ENCODE measurements at places on chromosomes 1 and 21.

DNA sequence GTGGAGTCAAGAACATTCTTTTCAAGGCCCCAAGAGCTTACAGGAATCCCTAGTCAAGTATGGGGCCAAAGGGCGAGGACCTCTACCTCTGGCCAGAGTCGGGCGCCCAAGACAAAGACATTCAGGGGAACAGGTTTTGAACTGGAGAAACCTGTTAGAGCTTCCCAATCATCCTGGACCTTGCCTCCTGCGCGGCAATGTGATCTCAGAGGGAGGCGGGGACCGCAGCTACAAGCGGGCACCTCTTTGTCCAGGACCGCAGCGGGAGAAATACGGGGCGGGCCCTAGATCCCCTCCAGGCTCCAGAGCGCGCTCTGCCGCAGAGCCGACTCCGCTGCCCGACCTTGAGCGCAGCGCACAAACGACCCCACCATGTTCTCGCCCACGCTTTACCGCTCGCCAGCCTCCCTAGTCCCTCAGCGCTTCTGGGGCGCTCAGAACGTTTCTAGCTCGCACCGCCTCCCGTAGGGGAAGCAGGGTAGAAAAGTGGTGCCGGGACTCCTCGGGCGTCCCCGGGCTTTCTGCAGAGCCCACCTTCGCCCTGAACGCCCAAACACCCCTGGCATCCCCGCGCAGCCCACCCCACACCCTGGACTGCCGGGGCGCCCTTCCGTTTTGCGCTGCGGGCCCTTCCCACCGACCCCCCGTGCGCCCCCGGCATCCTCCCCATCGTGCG lies 28.1 kb downstream of the RABIF start:
- DNase-seq, result peak; percentile 29

- no peak for DNase-seq
Observed at GRCh38 chr1:183604038-183604808, 14.0 kb upstream of the NCF2 start.

GRCh38 chr1:172719694-172720138 lies 60.8 kb downstream of the FASLG start:
- no peak for DNase-seq

- DNase-seq, result no peak
Observed at GRCh38 chr1:109876617-109877316, 33.9 kb upstream of the CSF1 start.

DNA sequence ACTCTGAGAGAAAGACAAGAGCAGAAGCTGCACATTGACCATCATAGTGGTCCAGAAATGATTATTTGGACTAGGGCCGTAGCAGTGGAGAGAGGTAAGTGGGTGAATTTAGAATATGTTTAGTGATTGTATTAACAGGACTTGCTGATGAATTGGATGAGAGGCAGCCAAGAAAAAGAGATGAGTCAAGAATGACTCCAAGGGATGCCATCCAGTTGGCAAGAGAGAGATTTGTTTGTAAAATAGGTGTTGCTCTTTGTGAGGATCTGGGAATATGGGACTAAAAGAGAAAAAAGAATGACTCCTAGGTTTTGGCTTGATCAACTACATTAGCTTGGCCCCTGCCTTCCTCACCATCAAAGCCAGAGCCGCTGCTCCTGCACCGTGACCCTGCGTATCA lies 54.2 kb upstream of the ARTN start:
- DNase-seq, result no peak

DNA sequence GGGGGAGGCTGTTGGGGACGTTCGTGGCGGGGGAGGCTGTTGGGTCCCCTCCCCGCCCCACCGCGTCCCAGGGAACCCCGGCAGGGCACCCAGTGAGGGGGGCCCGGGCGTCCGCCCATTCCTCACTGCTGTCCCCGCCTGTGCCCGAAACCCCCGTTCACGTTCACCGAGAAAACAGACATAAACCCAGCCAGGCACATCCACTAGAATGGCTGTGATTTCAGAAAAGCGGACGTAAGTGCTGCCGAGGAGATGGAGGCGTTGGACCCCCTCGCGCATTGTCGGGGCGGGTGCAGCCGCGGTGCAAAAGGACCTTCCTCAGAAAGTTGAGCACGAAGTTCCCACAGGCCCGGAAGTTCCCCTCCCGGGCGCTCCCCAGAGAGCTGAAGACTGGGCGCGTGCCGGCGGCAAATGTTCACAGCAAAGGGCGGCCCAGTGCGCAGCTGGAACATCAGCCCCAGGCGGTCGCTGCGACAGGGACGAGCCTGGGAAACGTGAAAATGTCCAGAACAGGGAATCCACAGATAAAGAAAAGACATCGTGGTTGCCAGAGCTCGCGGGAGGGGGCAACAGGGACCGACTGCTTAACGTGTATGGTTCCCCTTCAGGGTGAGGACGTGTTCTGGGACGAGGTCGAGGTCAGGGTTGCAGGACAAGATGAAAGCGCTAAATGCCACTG lies 18.5 kb upstream of the SAMD11 start:
- DNase-seq, result no peak

GRCh38 chr1:201888282-201889089 lies at the start of gene SHISA4:
TSS of gene SHISA4 (plus strand) at chr1:201888898. CDS start at chr1:201888995, 97 bp downstream.
- DNase-seq, result peak; percentile 16

DNA sequence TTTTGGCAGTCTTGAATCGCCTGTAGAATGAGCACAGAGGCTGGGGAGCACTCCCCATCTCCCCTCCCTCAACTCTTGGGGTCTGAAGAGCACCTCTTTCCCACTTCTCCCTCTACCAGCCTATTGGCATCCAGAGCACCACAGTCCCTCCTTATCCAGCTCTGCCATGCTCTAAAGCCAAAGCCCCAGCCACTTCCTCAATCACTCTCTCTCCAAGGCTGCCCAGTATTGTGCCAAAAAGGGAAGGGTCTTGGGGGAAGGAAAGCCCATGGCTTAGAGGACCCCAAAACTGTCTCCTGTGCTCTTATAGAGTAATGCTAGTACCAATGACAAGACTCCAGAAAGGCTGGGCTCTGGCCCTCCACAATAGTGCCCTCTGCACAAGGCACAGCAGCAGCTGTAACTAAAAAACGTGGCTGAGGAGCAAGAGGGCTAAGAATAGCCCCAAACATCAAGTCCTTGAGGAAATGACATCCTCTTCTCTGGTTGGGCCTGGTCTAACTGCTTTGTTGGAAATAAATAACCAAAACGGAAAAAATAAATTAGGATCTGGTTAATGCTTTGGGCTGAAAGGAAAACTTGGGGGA lies 28.4 kb downstream of the SLC27A3 start:
- DNase-seq, result no peak

- DNase-seq, result no peak
Observed at GRCh38 chr1:35857830-35858229, 25.2 kb upstream of the AGO1 start.

DNA sequence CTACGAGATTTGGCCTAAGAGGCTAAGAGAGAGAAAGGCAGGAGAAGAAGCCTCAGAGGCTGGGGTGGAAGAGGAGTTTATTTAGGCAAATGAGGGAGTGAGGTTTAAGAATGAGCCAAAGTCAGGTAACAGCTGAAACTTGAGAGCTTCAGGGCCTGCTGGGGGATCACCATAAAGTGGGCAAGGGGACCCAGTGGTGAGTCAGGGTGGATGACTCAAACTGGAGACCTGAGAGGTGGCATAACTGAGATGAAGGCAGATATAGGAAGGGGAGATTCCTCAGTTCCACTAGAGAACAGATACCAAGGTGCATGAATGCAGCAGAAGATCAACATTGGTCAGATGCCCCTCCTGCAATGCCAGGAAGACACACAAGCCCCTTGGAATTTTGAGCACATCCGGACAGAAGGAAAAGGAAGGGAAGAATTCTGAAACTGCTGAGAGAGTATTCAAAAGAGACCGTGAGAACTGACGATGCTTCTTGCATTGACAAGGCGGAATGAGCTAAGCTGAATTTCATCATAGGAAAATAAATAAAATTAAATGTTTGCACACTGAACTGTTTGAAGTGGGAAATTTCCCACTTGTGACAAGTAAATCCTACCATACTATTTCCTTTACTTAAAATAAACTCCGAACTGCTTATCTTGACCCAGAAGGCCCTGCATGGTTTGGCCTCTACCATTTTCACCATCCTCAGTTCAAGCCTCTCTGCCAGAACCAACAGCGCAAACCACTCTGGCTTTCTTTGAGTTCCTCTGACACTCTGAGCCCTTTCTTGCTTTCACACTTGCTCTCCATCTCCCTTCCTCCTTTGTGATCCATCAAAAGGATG lies 94.1 kb downstream of the NMNAT2 start:
- DNase-seq, result no peak

- no peak for DNase-seq
Observed at GRCh38 chr1:233719655-233720341, 105.9 kb downstream of the KCNK1 start.

- no peak for DNase-seq
Observed at GRCh38 chr1:215845234-215845891, 278.3 kb downstream of the KCTD3 start.

DNA sequence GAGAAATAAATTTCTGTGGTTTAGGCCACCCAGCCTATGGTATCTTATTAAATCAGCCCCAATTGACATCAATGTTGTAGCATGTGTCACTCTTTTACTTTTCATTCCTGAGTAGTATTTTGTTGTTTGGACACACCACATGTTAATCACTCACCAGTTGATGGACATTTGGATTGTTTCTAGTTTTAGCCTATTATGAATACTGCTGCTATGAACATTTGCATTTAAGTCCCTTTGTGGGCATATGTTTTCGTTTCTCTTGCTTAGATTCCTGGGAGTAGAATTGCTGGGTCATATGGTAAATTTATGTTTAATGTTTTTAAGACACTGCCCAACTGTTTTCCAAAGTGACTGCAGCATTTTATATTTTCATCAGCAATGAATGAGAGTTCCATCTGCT lies 50.2 kb upstream of the NUF2 start:
- DNase-seq, result no peak

GRCh38 chr1:118093017-118093416 lies 92.0 kb downstream of the SPAG17 start:
- no peak for DNase-seq

DNA sequence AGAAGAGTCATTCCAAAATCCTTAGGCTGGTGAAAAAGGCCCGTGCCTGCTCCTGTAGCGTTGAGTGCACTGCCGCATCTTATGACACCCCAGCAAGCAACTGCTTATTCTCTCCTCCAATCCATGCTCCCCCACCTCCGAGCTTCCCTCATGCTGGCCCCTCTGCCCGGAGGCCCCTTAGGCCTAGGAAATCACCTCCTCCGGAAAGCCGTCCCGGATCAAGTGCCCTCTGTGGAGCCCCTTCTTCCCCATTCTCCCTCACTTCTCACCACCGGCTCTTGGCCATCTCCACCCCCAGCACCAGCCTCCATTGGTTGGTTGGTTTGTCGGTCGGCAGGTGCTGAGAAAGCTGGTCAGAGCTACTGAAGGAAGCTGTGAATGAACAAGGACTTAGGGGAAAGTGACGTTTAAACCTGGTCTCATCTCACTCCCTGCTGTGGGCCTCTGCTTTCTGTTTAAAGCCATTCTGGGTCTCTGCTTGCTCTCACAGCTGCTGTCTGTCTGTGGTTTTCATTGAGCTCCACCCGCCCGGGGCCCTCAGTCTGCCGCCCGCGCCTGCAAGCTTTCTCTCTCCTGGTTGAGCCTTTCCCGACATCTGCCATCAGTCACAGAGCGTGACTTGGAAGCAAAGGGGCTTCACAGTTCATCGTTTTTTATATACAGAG lies 122.2 kb downstream of the KCNN3 start:
- peak; percentile 45 for DNase-seq

DNA sequence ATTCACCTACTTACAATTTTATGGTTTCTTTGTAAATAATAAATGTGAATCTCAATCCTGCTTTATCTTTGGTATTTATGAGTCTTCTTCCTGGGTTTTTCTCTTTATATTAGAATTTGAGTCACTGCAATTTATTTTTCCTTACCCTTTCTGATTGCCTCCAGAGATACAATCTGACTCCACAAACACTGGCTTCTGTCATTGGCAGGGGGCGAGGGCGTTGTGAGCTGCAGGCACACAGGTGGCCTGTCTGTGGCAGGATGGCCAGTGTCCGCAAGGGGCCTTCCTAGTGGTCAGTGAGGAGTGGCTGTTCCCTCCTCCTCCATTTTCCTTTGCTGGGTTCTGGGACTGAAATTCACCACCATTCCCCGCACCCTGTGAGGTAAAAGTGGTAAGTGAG lies 2.0 kb upstream of the MTARC1 start:
- DNase-seq, result no peak

DNA sequence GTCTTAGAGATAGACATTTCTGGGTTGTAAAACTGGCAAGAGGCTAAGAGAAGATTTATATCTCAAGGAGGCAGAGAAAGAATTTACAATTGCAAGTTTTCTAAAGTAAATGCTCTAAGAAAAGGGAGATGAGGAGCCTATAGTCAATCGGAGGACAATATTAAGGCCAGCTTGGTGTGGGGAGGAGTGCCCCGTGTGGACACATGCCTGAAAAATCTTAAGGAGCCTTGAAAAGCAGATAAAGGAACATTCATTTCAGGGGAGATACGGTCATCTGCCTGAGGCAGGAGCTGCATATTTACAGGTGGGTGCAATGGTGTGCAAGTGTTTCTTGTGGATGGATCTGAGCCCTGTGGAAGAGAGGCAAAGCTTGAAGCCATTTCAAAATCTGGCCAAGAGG lies 25.6 kb downstream of the FCRL2 start:
- DNase-seq, result no peak

- peak; percentile 86 for DNase-seq
Observed at GRCh38 chr1:235093696-235094592, 34.7 kb downstream of the TOMM20 start.

GRCh38 chr21:37087188-37087587 lies 14.1 kb downstream of the TTC3 start:
- no peak for DNase-seq

- DNase-seq, result no peak
Observed at GRCh38 chr1:183702087-183702812, 49.1 kb upstream of the APOBEC4 start.

GRCh38 chr1:99645699-99646531 lies at the start of gene PALMD:
TSS of gene PALMD (plus strand) at chr1:99646113. CDS start at chr1:99646318, 205 bp downstream.
- no peak for DNase-seq

GRCh38 chr21:15446223-15446622 lies 283.6 kb upstream of the USP25 start:
- no peak for DNase-seq

GRCh38 chr1:196464480-196464941 lies 143.7 kb downstream of the KCNT2 start:
- DNase-seq, result no peak

GRCh38 chr21:41147979-41148355 lies 20.0 kb upstream of the BACE2 start:
- no peak for DNase-seq

All from activated naive CD4-positive, alpha-beta T cell treated with Interleukin-2 at 50 U/mL for 16 hours (primary cell).